NT2/D1 (cell line): ENCODE measurements at places on chromosomes 1 and 21.

DNA sequence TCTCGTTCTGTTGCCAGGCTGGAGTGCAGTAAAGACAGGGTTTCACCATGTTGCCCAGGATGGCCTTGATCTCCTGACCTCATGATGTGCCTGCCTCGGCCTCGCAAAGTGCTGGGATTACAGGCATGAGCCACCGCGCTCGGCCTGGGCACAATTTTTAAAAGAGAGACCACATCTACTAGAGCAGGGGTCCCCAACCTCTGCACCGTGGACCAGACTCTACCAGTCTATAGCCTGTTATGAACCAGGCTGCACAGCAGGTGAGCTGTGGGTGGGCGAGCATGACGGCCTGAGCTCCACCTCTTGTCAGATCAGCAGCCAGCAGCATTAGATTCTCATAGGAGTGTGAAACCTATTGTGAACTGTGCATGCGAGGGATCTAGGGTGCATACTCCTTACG is 20.8 kb downstream of the TNNT2 start:
- no peak for DNase-seq

GRCh38 chr21:35606578-35606977 is 453.7 kb downstream of the SETD4 start:
- no peak for DNase-seq

DNA sequence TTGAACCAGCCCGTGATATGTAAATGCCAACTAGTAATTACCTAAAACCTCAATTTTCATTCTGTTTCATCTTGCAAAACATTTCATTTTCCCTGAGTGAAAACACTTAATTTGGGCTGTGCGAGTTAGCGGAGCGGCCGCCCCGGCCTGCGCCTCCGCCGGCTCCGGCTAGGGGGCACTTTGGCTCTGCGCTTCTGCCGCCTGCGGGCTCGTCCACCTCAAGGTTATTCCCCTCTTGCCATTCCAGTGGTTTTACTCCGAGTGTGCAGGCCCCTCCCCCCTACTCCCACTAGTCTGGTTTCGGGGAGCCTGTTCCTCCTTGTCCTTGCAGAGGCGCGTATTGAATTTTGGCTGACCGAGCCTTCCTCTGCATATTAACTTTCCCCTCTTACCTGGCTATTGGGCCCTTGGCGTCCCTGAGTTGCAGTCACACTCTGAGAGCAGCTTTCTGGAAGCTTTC is 55.6 kb downstream of the PEX14 start:
- no peak for DNase-seq

DNA sequence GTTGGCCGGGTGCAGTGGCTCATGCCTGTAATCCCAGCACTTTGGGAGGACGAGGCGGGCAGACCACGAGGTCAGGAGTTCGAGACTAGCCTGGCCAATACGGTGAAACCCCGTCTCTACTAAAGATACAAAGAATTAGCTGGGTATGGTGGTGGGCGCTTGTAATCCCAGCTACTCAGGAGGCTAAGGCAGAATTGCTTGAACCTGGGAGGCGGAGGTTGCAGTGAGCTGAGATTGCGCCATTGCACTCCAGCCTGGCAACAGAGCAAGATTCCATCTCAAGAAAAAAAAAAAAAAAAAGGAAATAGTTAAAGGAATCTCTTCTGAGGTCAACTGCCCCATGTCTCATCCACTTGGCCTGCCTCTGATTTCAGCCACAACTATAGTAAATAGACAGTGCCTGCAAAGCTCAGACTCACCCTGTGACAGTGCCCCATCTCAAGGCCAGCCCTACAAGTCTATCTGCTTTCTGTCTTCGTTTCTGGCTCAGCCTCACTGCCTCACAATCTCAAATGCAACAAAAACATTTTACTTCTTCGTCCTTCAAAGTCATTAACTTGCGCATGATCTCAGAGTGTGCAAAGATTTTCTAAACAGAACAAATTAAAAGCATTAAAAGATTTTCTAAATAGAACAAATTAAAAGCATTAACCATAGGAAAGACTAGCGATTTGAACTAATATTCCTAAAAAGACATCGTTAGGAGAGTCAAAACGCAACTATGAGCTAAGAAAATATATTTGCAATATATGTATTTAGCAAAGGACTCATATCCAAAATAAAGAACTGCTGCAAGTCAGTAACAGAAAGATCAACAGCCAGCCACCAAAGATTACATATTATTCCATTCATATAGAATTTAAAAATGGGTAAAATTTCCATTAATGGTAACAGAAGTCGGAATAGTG is 65.0 kb upstream of the PRDX6 start:
- DNase-seq, result no peak

- DNase-seq, result no peak
Observed at GRCh38 chr21:17446737-17447136, 66.1 kb upstream of the CXADR start.

- no peak for DNase-seq
Observed at GRCh38 chr1:221760911-221761310, 19.0 kb upstream of the DUSP10 start.

DNA sequence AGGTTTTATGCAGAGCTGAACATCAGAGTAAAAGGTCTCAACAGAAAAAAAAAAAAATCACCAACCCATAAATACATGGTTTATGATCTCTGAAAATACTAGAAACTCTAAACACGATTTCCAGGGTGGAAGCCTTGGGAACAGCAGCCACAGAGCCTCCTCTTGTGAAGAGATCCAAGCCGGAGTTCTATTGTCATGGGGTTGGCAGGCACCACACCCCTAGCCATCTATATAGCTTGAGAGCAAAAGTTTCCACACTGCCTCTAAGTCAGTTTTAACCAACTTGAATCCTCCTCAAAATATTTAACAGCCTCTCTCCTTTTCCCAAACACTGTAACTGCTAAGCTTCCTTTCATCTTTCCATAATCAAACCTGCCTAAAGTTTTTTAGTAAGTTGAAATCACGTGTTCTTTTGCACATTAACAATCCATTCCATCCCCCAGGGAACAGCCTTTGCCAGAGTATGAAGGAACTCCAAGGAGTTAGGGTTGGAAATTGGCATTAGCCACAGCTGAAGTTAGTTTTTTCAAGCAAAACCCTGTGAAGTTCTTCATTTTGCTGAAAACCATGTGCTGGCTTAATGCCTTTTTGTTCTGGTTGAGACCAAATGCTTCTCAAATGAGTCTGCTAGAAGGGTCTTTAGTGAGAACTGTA is 13.8 kb upstream of the SEC16B start:
- DNase-seq, result no peak

- DNase-seq, result no peak
Observed at GRCh38 chr21:38721055-38721454, 84.7 kb upstream of the ETS2 start.

GRCh38 chr1:21378705-21379494 is 61.0 kb upstream of the NBPF3 start:
- no peak for DNase-seq

DNA sequence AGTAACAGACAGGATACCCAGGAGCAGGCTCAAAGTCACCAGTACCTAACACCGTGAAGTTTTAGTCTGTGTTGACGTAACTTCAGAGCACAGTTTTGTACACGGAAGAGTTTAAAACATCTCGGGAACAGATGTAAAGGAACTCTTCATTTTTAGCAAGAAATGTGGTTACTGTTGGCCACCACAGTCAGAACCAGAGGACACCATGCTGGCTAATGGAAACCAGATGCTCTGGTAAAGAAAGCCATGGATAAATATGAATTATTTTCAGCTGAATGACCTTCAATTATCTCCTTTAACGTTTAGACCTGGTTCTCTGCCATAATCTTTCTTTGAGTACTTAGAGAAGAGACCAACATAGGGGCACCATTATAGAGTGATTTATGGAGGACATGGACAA is 115.9 kb downstream of the NTMT2 start:
- DNase-seq, result no peak

GRCh38 chr1:15033264-15033663 is 120.3 kb upstream of the TMEM51 start:
- no peak for DNase-seq

GRCh38 chr1:116628448-116628847 is 39.1 kb downstream of the IGSF3 start:
- DNase-seq, result no peak

- no peak for DNase-seq
Observed at GRCh38 chr1:19445417-19446342, 39.7 kb downstream of the CAPZB start.

DNA sequence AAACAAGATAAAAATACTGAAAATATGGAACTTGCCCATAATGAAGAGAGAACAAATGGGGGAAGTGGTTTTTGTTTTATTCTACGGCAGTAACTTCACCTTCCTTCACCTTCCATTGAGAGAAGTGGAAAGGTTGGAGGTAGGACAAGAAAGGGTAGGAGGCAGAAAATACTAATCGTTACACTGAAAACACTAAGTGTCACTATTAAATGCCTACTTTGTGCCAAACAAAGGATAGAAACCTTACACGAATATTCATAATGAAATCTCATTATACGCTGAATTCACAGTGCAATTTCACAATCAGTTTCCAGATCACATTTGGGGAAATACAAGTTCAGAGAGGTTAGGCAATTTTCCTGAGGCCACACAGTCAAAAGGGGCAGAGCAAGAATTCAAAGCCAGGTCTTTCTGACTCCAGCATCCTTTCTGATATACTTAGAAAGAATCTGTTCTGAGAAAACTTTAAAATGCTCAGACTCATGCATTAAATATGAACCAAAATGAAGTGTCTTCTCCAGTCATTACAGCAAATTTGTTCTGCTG is 3.0 kb downstream of the TIAM1 start:
- DNase-seq, result no peak

- peak; percentile 28 for DNase-seq
Observed at GRCh38 chr21:38223893-38224540, 32.8 kb upstream of the KCNJ15 start.

DNA sequence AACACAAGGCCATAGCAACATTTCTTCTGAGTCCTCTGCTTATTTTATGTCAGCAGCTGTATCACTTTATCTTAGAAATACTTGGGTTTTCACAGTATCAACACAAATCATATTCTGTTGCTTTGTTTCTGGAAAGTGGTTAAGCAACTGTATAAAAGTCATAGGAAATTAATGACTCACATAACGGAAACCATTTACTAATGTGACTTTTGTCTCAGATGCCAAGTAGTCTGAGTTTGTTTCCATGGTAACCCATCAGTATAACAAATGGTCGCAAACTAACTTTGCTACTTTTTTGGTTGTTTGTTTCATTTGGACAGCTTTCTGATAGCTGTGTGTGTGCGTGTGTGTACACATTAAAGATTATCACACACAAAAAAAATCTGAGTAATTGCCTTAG is 31.1 kb downstream of the EEIG2 start:
- DNase-seq, result no peak

DNA sequence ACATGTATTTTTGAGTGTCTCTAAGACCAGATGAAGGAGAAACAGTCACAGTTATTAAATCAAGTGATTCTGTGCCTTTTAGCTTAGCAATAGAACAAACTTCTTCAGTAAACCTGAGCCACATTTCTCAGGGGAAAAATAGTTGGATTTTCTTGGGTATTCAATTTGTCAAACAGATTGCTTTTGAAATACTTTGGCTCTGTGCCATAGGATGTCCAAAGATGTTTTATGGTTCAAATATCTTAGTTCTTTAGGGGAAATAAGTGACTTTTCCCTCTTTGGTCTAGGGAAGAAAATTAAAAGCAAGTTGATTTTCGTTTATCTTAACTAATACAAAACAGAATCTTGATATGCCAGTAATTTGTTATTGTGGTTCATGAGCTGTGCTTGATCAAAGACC is 125.9 kb downstream of the ATP5PO start:
- DNase-seq, result no peak

- DNase-seq, result no peak
Observed at GRCh38 chr1:229479660-229480399, 28.3 kb downstream of the NUP133 start.

GRCh38 chr1:203321273-203322052 is 16.1 kb downstream of the BTG2 start:
- no peak for DNase-seq

GRCh38 chr1:225882694-225883615 is 775 bp upstream of the TMEM63A start:
- DNase-seq, result no peak

DNA sequence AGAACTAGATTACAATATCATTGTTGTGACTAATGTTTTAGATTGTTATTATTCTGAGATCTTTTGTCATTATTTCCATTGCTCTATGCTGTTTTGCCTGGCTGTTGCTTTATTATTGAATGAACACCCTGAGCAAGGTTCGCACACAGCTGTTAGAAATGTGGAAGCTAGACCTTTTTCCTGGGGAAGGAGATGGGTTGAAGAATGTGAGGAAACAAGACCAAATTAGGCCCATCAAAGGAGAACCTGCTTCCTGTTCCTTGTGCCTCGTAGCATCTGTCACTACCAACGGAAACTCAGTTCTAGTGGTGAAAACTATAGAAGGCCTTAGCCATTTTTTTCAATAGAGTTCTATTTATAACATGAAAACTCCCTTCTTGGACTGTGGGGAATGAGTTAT is 68.7 kb downstream of the RGL1 start:
- DNase-seq, result no peak

DNA sequence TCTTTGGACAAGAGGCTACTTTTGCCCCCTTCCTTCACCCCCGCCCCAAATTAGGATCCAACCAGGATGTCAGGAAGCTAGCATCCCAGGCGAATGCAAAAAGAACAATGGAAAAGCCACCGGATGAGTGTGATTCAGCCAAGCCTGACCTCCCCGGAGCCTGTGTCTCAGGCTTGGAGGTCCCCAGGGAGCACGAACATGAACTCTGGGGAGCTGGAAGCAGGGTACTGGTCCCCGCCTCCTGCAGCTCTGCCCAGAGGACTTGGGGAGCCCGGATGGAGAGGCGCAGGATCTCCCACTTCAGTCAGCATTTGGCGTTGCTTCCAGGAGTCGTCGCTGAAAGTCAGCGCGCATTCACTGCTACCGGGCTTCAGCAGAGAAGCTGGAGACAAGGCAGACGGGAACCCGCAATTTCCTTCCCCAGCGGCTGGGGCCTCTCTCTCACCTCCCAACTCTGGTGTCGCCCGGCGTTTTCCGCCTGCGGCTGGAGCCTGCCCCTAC is 1.8 kb upstream of the TBX15 start:
- DNase-seq, result no peak

DNA sequence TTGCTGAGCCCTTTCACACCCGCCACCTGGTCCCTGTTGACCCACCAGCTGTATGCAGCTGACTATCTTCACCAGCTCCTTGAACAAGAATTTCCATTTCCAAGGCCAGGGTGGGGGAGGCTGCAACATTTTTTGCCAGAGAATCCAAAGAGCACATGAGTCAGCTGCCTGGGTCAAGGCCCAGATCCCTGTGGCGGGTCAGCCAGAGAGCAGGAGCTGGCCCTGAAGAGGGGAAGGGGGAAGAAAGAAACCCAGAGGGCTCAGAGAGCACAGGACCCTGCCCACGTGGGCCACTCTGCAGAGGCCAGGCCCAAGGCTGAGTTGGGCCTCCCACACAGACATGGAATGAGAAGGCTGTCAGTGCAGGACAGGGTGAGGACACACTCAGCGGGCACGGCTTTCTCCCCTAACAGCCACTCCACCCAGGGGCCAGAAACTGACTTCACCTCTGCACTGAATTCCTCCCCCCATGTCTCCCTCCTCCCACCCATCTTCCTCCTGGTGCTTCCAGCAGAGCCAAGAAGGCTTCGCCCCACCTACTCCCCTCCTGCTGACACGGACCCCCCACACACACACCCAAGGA is 28.9 kb downstream of the S100A6 start:
- no peak for DNase-seq

- DNase-seq, result no peak
Observed at GRCh38 chr1:219292999-219293398, 119.3 kb downstream of the LYPLAL1 start.
